ENCODE measurements at places on chromosomes 2 and 18. TPM values are rescaled to one million over a fixed set of nuclear protein-coding genes. Genes with fewer than 3 reads are reported as not detected.
A peak's percentile ranks its signal among the peaks of the same experiment; 100 is the strongest.

GRCh38 chr2:63840081-63840784 is 1.5 kb upstream of the UGP2 start:
- DNase-seq: no peak

- peak; percentile 55 for DNase-seq
These were observed 4.5 kb downstream of the PSTPIP2 start for GRCh38 chr18:46067438-46068007.

- DNase-seq: no peak
These were observed 323.4 kb upstream of the EPHA4 start for GRCh38 chr2:221895366-221896121.

- DNase-seq: peak; percentile 1
These were observed 51.8 kb downstream of the WDR7 start for GRCh38 chr18:56702946-56703345.

DNA sequence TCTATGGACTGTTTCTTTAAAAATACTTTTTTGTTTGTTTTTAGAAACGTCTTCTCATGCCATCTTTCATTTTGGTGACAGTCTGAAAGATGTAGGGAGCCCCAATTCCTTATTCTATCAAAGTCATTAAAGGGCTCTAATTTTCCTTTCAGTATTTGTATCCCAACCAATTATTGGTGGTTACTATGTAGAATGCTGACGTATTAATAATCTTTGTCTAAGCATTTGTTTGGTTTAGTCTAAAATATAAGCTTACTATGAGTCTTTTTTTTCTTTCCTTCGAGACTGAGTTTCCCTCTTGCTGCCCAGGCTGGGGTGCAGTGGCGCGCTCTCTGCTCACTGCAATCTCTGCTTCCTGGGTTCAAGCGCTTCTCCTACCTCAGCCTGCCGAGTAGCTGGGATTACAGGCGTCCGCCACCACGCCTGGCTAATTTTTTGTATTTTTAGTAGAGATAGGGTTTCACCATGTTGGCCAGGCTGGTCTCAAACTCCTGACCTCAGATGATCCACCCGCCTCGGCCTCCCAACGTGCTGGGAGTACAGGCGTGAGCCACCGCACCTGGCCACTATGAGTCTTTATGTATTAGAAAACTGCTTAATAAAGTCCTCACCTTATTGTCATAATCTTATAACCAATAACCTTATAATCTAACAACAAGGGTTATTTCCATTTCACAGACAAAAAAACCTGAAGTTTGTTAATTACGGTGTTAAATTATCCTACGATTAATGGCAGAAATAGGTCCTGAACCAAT is 849 bp upstream of the VRK2 start:
- DNase-seq: no peak

GRCh38 chr2:150889141-150889540 is 372.5 kb downstream of the RBM43 start:
- DNase-seq: no peak

DNA sequence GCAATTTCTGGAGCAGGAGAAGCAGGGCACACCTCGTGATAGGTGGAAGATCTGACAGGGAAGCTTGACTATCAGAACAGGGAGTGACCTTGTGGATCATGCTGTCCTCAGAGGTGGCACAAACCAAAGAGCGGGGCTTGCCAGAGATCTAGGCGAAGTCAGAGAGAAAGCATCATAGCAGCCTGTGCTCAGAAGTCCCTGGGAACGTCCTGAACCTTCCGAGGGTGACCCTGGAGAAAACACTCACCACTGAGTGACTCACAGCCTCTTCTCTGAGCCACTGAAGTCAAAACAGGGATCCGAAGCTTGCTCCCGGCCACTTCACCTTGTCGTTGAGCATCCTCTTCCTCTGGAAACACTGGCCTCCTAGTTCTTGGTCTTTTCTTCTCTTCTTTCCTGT is 56.7 kb downstream of the IL1R2 start:
- no peak for DNase-seq

Gene PARD6G
- total RNA-seq: 0.23 TPM

Gene TMEM169
- 0.58 TPM for total RNA-seq

Gene MBP
- total RNA-seq: 44.4 TPM

Gene CELF4
- 1.9 TPM for total RNA-seq

Gene DSG1
- not detected for total RNA-seq

Gene YES1
- total RNA-seq: 111 TPM

Gene TBR1
- not detected for total RNA-seq
